ENCODE measurements at places on chromosomes 3 and 15. TPM values are rescaled to one million over a fixed set of nuclear protein-coding genes. Genes with fewer than 3 reads are reported as not detected.

GRCh38 chr3:150793641-150794040 lies 30.7 kb upstream of the SIAH2 start:
- H3K4me3 ChIP-seq, result no peak overlapping the region
- no peaks in the 10 kb centered on the region for H3K4me1 ChIP-seq
- H3K36me3 ChIP-seq, result no peaks in the 10 kb centered on the region
- H3K27ac ChIP-seq, result no peak overlapping the region
- no peak for DNase-seq

DNA sequence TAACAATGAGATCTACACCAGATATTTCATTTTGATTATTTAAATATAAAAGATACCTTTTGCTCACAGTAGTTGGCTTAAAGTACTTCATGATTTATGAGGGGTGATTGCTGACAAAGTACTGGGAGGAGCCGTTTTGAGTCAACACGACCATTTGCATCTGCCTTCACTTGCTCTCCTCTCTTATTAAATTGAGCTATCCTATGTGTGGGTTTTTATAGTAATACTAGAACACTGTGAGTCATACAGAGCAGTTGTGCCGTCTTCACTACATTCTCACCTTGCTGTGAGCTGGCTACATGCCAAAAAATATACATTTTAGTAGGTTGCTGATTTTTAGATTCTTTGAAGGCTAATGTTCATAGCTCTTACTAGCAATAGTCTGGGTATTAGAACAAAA lies 161.2 kb downstream of the ALCAM start:
- no peak for DNase-seq
- H3K27me3 ChIP-seq, result no peaks in the 10 kb centered on the region
- no peaks in the 10 kb centered on the region for H3K4me1 ChIP-seq
- H3K27ac ChIP-seq, result no peak overlapping the region
- no peak overlapping the region for H3K4me3 ChIP-seq

DNA sequence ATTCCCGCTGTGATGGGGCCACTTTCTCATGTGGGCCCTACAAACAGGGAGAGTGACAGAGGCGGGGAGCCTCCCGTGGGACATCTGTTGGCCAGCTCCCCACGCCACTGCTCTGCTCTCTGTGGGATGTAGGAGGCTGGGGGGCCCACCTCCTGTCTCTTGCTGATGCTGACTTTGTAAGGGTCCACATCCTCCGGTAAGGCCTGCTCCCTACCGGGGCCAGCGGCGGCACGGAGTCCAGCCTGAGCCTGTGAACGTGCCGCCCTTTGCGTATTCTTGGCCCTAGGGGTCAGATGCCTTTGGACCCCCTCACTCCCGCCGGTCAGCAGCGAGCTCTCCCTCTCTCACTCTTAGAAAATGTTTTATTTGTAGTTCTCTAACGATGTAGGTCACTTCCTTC lies 153.2 kb downstream of the LRRC28 start:
- no peaks in the 10 kb centered on the region for H3K27me3 ChIP-seq
- no peak overlapping the region for H3K4me3 ChIP-seq
- H3K4me1 ChIP-seq, result peaks cover 14% of the 10 kb centered on the region
- H3K27ac ChIP-seq, result no peak overlapping the region
- H3K36me3 ChIP-seq, result no peaks in the 10 kb centered on the region

SPESP1 gene
- total RNA-seq, result not detected

Data from transverse colon (tissue), 4 donors.